ENCODE measurements at places on chromosomes 4 and X.

DNA sequence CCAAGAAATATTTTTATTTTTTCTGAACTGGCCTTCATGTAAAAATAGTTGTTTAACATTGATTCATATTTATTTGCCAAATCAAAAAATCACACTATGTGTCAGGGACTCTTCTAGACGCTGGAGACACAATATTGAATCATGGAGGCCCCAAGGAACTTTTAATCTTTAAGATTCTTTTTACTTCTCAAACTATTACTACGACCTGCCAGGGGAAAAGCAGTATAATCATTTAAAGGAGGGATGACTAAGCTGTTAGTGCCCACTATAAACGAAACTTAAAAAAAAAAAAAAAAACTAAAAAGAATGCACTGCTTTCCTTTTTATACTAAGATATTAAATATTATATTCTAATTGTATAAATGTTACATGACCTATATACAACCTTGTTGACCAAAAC is 84.7 kb downstream of the PPA2 start:
- no peak for DNase-seq

GRCh38 chrX:19372547-19373331 is 29.0 kb downstream of the PDHA1 start:
- no peak for DNase-seq

DNA sequence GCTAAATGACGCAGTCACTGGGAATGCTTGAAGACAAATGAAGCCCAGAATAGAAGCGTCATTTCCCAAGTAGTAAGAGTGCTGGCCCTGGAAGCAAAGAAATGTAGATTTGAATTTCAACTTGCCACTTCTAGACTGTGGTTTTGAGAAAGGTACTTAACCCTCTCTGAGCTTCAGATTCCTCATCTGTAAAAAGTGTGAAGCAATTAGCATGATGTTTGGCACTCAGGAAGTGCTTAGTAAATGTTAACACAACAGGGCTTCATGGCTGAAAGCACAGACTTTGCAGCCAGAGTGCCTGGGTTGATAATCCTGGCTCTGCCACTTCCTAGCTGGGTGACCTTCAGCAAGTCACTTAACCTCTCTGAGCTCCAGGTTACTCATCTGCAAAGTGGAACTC is 147.4 kb upstream of the RPS6KA3 start:
- no peak for DNase-seq

- DNase-seq = no peak
Observed at GRCh38 chr4:89922848-89923416, 28.3 kb downstream of the MMRN1 start.

DNA sequence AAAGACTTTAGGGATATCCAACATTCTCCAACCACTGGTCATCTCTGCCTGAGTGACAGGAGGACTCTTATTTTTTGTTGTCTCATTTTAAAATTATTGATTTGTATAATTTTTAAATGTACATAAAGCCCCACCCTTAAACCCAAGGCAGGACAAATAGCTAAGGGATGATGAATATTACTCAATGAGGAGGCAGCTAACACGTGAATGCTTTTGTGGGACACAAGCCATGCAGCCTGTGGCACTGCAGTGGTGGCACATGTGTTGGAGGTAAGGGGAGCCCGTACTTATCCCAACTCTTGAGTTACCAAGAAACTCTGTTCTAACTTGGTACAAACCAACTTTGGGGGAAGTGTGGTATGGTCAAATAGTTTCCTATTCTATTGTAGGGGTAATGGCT is 19.5 kb downstream of the MID1IP1 start:
- DNase-seq = no peak

All from activated CD4-positive, alpha-beta T cell treated with anti-CD3 and anti-CD28 coated beads, Interleukin-2, amount 50 U/mL, for 4 hours (primary cell).